Activated T-cell treated with anti-CD3 and anti-CD28 coated beads, Interleukin-2, amount 50 U/mL, for 1 hour (primary cell): ENCODE measurements at places on chromosomes 6 and 20.

DNA sequence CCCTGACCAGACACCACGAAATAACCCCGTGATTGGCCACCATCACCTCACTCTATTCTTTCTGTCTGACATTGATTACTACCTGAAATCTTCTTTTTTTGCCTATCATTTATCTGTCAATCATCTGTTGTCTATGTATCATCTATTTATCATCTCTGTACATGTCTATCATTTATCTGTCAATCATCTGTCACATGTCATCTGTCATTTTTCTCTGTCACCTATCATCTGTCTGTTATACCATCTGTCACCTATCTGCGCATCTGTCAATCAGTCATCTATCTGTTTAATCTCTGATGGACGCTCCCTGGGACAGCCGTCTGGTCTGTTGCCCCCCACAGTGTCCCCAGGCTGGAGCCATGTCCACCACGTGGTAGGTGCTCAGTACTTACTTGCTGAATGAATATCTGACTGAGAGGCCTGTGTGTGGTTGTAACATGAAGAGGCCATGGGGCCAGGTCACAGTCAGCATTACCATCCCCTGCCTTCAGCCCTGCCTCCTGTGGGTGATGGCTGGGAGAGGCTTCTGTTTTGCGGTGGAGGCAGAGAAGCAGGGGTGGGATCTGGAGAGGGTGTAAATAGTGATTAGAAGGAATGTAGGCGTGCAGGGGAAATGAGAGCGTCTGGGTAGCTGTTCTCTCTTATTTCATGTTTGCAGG is 302.7 kb downstream of the QKI start:
- DNase-seq = no peak

GRCh38 chr20:58665606-58666005 is 14.5 kb downstream of the STX16 start:
- DNase-seq = no peak

GRCh38 chr20:23257848-23258746 is 92.5 kb upstream of the NXT1 start:
- DNase-seq = no peak

DNA sequence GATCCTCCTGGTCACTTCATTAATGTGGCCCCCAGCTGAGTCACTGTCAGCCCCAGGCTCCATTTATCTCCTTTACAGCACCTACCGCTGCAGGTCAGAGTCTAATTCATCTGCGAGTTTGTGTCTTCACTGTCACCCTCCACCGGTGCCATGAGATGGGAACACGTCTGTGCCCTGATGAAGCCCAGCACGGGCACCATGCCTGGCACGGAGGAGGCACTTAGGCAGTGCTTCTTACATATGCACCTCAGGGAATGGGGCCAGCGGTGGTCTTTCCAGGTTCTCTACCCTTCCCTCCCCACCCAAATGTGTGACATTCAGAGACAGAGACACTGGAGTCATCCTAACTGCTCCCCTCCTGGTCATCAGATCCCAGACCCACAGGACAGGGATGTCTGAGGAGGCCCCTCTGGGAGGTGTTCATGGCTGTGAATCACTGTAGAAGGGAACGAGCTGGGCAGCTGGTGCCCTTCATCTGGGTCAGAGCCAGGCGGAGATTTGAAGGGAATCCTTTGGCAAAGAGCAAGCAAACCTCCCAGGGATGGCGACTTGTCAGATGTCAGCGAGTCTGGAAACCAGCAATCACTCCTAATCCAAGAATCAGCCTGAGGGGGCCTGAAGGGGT is 364.6 kb downstream of the PREX1 start:
- DNase-seq = no peak

DNA sequence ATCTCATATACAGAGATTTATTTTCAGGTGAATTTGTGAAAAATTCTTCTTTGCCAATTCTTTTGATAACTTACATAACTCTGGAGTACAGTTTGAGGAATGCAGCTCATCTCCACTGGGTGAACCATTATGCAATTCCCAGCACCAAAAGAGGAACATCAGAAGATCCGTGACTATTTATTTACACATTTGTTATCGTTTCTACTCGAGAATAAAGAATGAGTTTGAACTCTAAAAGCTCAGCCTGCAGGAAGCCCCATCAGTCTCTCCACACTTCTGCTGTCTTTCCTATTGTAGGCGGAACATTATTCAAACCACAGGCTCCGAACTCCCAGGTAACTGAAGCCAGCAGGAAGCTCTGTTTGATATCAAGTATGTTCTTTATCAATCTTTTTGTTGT is 95.9 kb upstream of the IFNGR1 start:
- no peak for DNase-seq

- no peak for DNase-seq
Measured at GRCh38 chr6:133835901-133836300, 53.0 kb upstream of the TCF21 start.

GRCh38 chr6:45199554-45199953 is 128.6 kb upstream of the RUNX2 start:
- no peak for DNase-seq

- DNase-seq = no peak
Measured at GRCh38 chr6:168225471-168225911, 94.1 kb downstream of the DACT2 start.

DNA sequence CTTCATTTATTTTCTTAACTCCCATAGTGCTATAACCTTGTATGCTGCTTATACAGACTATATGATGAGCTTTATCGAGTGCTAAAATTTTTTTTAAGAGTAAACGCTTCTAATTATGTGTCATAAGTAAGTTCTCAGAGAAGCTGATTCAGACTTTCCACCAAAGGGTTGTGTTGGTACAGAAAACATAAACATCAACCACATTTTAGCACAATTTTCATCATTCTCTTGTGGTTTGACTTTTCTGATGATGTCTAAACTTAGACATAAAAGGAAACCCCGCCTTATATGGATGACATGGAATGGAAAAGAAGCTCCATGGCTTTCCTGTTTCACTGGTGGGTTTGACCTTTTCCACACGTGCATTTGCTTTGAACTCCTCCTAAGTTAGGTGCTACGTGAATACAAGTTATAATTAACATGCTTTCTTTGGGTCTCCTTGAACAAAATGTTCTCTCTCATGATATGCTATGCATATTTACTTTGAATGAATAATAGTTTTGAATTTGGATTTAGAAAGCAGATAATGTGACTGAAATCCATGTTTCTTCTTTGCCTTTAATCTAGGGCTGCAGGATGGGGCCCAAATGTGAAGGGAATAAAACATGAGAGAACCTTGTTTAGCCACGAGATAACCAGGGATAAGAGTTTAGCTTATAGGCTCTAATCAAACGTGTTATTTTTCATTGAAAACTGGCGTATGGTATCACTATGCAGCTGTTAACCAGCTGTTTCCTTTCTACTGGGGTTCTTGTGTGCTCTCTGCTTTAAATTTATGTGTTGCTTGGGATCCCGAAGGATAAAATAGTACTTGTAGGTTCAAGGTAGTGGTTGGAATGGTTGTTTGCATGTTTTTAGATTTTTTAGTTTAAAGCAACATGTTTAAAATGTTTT is 127.1 kb upstream of the AHI1 start:
- DNase-seq = no peak

DNA sequence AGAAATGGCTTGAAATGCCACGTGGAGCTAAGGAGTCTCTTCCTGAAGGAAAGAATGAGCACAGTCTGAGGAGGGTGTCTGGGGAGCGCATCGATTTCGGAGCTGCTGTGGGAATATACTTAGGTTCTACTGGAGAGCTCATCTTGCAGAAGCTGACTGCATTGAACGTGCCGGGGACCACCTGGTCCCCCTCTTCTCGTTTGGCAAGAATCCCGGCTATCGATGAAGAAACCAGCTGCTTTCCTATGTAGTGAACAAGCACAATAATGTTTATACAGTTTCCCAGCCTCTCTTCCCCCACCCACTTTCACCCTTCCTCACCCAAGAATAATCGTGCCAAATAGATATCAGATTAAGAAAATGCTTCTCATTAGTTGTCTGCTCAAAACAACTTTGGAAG is 242.5 kb downstream of the PACRG start:
- no peak for DNase-seq

- no peak for DNase-seq
Measured at GRCh38 chr6:40406175-40406574, 181.0 kb downstream of the LRFN2 start.

- no peak for DNase-seq
Measured at GRCh38 chr6:55388211-55388610, 60.9 kb downstream of the GFRAL start.

DNA sequence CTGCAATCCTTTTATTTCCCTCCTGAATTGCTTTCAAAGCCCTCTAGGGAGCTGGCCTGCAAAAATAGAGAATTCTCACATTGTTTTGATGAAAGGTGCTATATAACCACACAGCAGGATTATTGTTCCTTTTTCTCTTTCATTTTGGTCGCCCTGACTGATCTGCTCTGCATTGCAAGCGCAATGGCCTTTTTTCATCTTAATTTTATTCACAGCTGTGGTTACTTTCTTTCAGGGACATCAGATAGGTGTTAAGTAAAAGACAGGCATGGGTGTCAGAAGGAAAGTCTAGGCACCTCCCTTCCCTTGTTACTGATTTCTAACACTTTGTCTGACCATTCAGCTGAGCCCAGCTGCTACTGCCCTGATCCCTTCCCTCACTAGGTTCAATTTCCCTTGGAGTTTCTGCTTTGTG is 850.5 kb upstream of the MAP3K7 start:
- no peak for DNase-seq
